ENCODE measurements at places on chromosomes 7 and 10.

GRCh38 chr10:24242562-24242961, 33.6 kb downstream of the KIAA1217 start:
- no peak for DNase-seq

DNA sequence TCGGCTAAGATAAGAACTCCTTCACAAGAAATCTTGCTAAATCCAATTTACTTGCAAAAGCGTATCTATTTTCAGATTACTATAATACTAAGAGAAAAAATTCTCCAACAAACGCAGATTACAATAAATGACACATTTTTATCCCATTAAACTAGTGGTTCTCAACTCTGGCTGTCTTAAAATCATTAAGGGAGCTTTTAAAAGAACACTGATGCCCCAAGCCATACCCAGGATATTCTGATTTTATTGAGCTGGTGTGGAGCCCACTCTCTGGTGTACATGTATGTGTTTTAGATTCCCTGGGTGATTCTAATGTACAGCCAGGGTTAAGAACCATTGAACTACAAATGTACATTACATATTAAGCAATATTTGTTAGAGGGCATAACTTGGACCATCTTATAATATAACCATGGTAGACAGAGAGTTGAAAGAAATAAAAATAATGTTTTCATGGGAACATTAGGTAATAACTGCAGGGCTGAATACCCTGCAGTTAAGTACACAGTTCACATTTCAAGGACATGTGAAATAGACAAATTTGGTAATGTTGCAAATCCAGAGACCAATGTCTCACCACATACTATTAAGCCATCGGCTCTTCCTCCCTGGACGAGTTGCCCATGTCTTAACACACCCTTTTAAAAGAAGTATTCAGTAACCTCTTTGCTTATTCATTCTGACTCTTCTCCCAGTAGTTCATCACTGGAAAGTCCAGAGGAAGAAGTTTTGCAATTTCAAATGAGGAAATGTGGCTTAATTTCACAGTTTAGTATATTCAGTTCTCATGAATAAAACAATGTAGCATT, 6.2 kb downstream of the GSAP start:
- no peak for DNase-seq

GRCh38 chr7:80243425-80243824, 108.8 kb downstream of the GNAI1 start:
- no peak for DNase-seq

DNA sequence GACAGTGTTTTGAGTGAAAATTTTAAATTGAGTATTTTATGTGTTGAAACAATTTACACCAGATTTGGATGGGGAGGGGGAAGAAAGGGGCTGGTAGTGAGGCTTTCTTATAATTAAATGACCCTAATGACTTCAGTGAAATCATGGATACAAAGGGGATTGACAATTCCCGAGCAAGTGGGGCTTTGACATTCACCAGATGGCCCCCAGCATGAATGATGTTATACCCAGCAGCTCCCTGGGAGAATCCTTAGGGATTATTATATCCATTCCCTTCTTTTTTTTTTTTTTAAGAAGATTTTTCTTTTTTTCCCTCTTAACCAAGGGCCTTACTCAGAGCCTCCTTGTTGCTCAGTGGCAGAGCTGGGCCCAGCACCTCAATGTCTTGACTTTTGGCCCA, 17.9 kb downstream of the PLPP4 start:
- DNase-seq = no peak

GRCh38 chr7:44486693-44487092, 3.8 kb downstream of the NUDCD3 start:
- DNase-seq = no peak

GRCh38 chr10:89921403-89921802, 220.0 kb downstream of the KIF20B start:
- no peak for DNase-seq

Measured in activated T-helper 1 cell treated with anti-CD3 and anti-CD28 coated beads, Interleukin-2, amount 50 U/mL, for 16 hours (primary cell).